ENCODE measurements at places on chromosomes 5 and 9. TPM values are rescaled to one million over a fixed set of nuclear protein-coding genes. Genes with fewer than 3 reads are reported as not detected.

MATR3 gene
- 177 TPM for total RNA-seq

FLT4 gene
- total RNA-seq, result 6.4 TPM

TEX48 gene
- not detected for total RNA-seq

GPR21 gene
- total RNA-seq, result 7.0 TPM

SPINK1 gene
- 1,996 TPM for total RNA-seq

HSPB3 gene
- not detected for total RNA-seq

TMEM252 gene
- not detected for total RNA-seq

ADAMTSL2 gene
- total RNA-seq, result 20.6 TPM

GRCh38 chr9:128394379-128395168 is 23.4 kb downstream of the URM1 start:
- no peak for DNase-seq

DNA sequence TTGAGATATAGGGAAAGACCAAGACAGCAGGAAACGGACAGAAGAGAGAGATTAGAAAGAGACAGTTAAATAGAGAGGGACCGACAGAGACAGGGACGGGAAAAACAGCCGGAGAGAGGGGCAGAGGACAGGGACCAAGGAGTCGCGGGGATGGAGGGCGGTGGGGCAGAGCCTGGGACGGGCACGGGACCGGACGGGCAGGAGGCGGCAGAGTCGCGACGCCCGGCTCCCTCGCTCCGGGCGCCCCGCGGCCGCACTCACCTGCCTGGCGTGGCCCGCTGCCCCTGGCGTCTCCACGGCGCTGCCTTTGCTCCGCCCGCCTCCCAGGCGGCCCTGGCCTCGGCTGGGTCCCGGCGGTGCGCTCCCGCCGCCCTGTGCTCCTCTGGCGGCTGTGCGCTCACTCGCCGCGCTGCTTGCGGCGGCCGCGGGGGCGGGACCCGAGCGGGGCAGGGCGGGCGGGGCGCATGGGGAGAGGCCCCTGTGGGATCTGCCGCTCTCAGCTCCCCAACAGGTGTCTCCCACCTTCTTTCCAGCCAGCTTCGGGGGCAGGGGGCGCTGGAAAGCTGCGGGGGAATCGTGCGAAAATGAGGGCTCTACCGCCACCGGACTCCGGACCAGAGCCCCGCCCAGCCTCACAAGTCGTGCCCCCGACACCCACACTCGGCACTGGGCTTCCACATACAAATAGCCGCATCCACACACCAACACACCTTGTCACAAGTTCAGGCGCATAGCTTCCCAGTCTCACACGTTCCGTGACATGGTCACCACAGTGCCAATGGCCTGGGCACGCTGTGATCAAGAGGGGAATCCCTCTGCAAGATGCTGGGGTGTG is at the start of gene ARID3C:
Gene ARID3C, minus strand, starts transcription at position 411 of the 835 bp plus-strand sequence. CDS start 1,052 bp downstream, outside the sequence.
- peak; percentile 79 for DNase-seq

DNA sequence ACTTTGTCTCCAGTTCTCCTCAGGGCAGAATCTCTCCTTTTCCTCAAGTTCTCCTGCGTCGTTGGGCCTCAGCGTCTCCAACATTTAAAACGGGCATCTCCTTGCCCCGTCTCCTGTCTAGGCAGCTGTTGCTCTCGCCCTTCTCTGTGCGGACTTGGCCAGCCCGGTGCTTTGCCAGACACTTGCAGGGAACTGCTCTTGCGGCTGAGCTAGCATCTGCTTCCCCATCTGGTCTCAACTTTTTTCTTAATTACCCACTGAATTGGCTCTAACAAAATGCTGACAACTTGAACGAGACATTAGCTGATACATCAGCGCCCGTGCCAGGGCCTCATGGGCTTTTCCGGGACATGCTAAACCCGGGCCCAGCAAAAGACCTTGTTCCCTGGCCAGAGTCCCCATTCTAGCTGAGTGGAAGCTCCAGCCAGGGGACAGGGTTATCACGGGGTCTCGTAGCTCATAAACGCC is 25.1 kb downstream of the ZNF618 start:
- DNase-seq, result no peak

DNA sequence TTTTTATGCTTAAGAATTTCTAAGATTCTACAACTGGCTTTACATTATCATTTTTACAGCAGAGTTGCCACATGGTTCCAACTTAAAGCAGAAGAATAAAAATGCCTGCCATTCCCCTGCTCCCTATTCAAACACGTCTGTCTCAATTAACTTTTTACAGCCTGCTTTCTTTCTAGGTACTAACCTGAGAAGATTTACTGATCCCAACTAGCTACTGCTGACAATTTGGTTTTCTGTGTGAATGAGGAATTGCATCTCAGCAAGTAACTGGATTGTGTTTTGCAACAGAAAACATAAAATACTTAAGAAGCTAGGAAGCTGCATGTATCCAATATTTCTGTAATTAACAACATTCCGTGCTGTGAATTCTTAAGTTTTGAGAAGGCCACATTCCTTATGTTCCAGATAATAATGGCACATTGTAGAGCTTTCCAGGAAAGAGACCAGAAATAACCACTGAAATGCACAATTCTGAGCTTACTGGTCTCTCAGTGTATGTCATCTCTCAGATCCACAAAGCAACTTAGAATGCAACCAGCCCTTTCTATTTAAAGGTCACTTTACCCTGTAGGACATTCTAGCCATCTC is 306.8 kb upstream of the NMUR2 start:
- no peak for DNase-seq

DNA sequence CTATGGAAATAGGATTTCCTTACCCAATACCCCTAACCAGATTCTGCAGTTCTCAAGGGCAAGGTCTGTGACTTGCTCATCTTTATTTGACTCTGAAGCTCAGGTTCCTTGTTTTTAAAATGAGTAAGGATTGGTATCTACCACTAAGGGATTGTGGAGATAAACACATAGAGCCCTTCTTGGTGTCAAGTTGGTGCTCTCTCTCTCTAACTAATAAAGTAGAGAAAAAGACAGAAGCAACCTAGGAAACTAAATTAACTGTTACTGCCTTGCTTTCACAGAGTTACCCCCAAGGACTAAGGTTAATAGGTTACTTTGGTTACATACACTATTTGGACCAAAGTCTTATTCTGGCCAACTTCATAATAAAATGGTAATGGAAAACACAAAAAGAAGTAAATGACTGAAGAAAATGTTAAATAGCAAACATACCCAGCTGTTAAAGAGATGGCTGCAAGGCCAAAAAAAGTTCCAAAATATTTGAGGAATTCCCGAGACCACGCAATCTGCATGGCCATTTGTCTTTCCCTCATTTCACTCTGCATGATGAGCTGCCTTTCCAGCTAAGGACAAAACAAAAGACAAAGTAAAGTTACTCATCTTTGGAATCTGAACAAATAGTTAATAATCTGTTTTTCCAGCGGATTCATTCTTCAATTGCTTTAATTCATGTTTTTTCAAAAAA is 21.8 kb upstream of the RLN1 start:
- DNase-seq, result no peak

GRCh38 chr9:5718296-5719032 is 89.6 kb downstream of the RIC1 start:
- no peak for DNase-seq

GRCh38 chr9:14296495-14297113 is 17.3 kb downstream of the NFIB start:
- no peak for DNase-seq

- peak; percentile 41 for DNase-seq
Observed at GRCh38 chr9:68546596-68547390, 6.1 kb upstream of the TMEM252 start.

- DNase-seq, result peak; percentile 69
Observed at GRCh38 chr5:126875303-126875785, 98.4 kb downstream of the LMNB1 start.

- no peak for DNase-seq
Observed at GRCh38 chr5:154794525-154795234, 39.5 kb downstream of the LARP1 start.

GRCh38 chr9:2228132-2228531 is 213.0 kb downstream of the SMARCA2 start:
- DNase-seq, result no peak

DNA sequence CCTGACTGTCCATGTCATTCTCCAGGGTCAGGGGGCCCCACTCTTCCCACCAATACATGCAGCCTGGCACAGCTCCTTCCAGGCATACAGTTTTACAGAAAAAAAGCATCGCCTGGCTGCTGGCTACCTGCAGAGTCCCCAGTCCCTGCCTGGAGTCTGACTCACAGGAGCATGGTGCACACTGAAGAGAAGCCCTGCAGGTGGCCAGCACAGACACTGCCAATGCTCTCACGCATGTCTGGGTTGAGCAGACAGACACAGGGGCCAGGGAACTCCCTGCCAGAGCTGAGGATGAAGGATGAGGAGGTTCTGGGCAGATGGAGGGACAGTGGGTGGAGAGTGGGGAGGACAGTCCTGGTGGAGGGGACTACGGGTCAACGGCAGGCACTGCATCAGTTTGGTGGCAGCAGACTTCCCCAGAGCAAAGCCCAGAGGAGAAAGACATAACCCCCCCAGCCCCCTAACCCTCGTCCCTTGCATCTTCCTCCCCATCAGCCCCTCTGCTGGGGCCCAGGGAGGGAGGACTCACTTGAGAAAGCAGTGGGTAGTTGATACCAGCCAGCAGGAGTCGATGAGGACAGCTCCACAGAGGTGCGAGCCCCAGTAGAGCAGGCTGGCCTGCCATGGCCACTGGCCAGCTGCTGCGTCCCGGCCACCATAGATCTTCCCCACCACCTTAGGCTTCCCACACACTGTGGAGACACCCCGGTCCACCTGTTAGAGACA is 72.9 kb upstream of the SPTLC1 start:
- DNase-seq, result no peak

GRCh38 chr5:145982572-145983318 is 46.4 kb downstream of the SH3RF2 start:
- DNase-seq, result peak; percentile 16

DNA sequence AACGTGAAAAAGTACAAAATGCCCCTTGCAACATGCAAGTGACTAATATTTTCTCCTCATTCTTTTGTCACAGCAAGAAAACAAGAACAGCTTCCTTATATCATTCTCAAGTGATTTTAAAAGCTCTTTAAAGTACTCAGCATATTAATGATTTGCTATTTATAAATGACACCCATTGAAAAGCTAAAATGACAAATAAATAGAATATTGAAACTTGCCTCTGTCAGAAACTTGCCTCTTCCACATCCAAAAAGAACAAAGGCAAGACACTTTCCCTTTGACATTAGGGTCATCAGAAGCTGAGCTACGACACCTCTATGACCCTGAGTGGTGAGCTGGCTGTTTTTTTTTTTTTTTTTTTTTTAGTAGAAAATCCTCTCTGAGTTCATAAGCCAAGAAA is 339.6 kb upstream of the ITGA1 start:
- DNase-seq, result no peak

DNA sequence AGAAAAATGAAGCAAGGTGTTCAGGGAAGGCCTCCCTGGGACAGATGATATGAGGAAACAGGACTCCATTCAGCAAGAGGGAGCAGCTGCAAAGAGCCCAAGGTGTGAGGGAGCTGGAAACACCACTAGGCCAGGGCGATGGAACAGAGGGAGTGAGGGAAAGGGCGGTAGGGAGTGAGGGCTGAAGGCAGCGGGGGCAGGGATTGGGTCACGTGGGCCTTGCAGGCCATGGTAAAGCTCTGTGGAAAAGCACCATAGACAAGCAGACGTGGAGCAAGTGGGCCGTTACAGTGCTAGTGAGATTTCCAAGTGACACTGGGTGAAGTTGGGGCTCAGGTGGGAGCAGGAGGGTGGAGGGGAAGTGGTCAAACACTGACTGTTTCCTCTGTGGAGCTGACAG is 10.8 kb upstream of the PRRC1 start:
- DNase-seq, result no peak

DNA sequence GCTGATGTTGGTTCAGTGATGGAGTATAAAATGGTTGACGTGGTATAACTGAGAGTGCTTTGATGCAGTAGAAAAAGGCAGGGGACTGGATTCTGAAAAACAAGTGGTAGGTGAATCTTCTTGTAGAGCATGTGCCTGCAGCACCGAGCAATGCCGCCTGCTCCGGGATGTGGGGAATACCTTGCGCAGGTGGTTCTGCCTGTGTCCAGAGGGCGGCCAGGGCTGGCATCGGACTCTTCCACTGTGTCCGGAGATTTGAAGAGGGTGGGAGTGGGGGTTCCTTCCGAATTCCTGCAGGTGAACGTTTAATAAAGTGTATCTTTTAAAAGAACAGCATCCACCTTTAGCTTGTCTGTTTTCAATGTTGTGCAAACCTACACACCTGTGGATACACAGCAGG is 238.0 kb downstream of the FANCC start:
- DNase-seq, result peak; percentile 25

GRCh38 chr5:113507601-113508000 is 5.9 kb upstream of the YTHDC2 start:
- no peak for DNase-seq

- peak; percentile 60 for DNase-seq
Observed at GRCh38 chr5:61298580-61298979, 33.5 kb upstream of the ZSWIM6 start.

DNA sequence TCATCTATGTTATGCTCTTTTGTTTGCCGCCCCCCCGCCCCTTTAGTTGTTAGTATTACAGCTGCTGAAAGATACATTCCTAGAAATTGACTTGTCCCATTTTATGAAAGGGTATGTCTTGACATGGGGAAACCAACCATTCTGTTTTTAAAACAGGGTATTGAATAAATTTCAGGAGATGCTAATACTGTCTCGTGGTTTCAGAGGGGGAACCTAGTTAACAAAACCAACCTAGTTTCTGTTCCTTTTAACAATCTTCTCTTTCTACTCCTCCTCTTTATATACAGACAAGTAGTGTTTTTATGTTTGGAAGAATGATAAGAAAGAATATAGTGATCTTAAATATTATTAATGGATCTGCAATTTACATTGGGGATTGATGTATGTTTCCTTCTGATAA is 3.5 kb downstream of the PIP5K1B start:
- DNase-seq, result no peak

DNA sequence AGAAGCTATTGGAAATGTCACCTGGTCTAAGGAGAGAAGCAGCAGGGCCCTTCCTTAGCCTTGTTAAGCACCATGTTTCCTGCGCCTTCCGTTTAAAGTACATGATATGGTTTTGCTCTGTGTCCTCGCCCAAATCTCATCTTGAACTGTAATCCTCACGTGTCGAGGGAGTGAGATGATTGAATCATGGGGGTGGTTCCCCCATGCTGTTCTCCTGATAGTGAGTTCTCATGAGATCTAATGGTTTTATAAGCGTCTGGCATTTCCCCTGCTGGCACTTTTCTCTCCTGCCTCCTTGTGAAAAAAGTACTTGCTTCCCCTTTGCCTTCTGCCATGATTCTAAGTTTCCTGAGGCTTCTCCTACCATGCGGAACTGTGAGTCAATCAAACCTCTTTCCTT is 49.7 kb downstream of the PRDM6 start:
- DNase-seq, result no peak

DNA sequence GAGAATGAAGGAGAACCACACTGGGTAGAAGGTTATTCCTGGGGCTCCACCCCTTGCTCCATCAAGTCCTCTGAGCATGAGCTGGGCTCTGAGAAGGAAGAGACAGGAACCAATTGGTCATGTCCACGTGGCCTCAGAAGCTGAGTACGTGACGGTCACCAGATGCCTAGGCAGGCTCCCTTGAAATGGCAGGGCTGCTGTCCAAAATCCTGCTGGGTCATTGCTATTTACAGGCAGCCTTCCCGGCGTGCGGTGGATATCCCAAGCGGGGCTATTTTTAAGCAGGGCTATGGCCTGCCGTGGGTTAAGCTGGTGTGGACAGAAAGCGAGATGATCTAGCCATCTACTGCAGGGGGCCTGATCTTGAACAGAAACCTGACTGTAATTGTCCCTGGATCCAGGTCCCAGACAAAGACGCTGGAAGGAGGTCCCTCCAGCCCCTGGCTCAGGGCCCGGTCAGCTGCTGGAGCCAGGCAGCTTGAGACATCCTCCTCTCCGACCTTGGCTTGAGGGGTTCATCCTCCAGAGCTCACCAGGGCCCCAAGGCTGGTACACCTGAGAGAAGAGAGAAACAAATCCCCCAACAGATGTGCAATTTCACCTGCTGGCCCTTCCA is 550 bp upstream of the CKMT2 start:
- peak; percentile 62 for DNase-seq

Measured in stomach (tissue), 19 donors.